ENCODE measurements at places on chromosomes 1 and 21.

DNA sequence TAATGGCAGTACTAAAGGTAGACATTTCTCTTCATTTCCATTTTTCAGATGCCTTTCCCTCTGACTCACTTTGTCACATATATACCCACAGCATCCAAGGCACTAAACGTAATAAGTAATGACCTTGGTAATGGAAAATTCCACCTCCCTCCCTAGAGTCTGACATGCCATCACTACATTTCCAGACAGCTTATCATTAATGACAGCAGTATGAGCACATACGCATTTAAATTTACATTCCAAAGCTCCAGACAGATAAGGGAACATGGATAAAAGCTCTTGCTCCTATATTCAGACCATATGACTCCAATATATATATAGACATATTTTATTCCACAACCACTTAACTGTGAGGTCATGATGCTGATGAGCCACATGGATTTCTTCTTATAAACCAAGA lies 191.7 kb upstream of the GORAB start:
- no peak for DNase-seq

DNA sequence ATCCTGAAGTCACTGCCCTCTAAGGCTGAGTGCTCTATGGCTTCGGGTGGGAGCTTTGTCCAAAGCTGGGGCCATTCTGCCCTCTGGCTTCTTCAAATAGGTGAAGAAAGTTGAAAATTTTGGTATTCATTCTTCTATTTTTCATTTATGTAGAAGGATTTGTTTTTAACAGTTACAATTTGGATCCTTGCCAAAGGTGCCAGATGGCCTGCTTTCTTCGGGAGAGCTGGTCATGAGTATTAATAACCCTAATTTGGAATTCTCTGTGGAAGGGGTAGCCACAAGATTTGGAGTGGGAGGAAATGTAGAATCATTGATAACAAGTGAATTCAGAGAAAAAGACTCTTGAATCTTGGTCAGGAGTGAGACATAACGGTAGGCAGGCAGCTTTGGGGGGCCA lies 370.4 kb upstream of the ST6GALNAC5 start:
- no peak for DNase-seq

- DNase-seq = no peak
Observed at GRCh38 chr21:23579573-23579972, 2027.7 kb downstream of the MRPL39 start.

DNA sequence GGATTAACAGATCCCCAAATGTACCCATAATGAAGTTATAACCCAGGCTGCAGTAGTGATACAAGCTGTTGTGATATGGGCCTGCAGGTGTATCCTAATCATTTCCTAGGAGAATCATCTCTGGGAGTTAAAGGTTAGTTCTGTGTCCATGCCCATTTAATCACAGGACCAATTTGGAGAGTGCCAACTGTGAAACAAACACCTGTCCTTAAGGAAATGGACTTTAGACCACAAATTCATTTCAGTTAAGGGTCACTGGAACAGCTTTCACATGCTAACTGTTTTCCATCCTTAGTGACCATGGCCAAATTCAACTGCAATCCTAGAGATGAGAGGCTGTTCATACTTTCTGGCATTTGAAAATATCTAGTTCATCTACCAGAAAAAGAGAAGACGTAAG lies 160.9 kb downstream of the GPATCH2 start:
- no peak for DNase-seq

GRCh38 chr21:41499920-41500319 lies 8.0 kb downstream of the TMPRSS2 start:
- DNase-seq = no peak

- DNase-seq = no peak
Observed at GRCh38 chr21:45071874-45072737, 2.3 kb upstream of the ADARB1 start.

DNA sequence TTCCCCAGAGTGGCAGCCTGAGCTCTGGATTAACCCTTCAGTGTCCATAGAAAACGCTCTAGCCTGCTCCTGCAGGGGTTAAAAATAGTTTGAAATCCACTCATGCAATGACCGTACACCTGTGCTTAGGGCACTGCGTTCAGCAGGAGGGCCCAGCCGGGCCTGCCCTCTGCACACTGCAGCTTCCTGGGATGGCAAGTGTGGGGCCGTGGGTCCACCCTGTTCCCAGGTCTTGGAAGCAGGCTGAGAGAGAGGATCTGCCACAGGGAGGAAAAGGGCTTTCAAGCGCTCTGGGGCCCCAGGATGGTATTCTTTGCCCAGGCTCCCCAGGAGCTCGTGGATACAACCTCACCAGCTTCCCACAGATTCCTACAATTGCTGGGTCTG lies 1.5 kb upstream of the S100B start:
- no peak for DNase-seq

GRCh38 chr1:76938304-76938703 lies 71.0 kb downstream of the ST6GALNAC5 start:
- DNase-seq = no peak

DNA sequence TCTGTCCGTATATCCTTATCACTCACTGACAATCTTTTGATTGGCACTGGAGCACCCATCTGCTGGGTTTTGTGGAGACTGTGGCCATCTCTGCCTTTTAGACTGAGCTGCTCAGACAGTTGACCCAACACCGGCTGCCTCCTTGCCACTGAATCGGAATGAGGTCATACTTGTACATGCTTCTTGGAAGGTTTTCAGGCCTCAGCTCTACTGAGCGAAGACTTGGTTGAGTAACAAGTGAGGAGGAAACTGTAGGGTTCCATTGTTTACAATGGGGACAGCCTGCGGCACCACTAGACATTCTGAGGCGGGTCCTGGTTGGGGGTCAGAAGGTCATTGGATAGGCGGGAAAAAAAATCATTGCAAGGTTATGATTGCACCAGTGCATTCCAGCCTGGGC lies 320.3 kb downstream of the KIF26B start:
- DNase-seq = no peak

- no peak for DNase-seq
Observed at GRCh38 chr1:51421964-51422363, 91.6 kb upstream of the TTC39A start.

DNA sequence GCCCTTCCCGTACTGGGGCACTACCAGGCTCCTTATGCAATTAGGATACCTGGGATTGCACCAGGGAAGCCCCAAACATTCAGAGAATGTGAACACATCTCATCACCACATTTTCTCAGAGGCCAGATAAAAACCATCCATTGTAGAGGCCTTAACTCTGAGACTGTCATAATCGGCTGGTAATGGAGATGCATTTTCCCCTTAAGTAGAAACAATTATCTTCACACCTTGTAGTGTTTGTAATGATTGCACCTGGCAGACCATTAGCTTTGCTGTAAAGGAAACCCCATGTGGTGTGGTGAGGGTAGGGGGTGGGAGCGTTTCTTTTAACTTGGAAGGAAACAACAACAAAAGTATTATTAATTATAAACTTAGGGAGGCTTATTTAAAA lies 90.0 kb upstream of the TLR5 start:
- DNase-seq = no peak

DNA sequence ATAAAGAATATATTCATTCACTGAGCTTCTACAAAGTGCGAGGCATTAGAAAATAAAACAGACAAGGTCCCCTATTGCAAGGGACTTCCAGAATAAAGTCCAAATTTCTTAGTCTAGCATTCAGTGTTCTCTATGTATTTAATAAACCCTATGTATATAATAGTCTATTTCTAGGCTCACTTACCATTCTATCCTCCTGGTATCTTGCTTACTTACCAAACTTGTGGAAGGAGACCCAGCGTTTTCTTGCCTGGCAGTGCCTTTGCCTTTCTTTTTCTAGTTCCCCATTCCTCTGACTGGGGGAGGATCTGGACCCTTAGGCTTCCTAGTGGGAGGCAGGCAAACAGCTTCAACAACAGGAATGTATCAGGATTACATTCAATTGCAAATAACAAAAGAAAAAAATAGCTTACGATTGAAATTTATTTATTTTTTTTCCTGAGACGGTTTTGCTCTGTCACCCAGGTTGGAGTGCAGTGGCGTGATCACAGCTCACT lies 690 bp upstream of the RNF19B start:
- DNase-seq = no peak

GRCh38 chr1:12038356-12039163 lies 19.3 kb downstream of the MIIP start:
- DNase-seq = no peak

- DNase-seq = no peak
Observed at GRCh38 chr1:235910357-235911299, 43.9 kb upstream of the LYST start.

GRCh38 chr1:206891412-206891811 lies 5.8 kb upstream of the IL24 start:
- no peak for DNase-seq

DNA sequence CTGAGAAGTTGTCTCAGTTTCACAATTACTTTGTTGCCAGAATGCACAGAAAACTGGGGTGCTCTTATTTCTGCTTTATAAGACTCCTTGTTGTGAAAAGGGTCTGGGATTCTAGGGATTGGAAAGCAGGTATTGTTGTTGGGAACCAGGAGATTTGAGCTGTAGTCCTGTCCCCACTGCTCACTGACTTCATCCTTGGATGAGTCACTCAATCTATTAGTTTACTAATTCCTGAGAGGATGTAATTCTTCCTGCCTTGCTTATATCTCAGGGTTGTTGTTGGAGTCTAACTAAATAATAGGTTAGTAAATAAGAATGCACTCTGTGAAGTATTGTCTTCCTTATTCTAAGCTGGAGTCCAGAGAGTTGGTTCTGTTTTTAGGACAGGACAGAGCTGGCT lies 172.5 kb upstream of the GALNT2 start:
- no peak for DNase-seq

DNA sequence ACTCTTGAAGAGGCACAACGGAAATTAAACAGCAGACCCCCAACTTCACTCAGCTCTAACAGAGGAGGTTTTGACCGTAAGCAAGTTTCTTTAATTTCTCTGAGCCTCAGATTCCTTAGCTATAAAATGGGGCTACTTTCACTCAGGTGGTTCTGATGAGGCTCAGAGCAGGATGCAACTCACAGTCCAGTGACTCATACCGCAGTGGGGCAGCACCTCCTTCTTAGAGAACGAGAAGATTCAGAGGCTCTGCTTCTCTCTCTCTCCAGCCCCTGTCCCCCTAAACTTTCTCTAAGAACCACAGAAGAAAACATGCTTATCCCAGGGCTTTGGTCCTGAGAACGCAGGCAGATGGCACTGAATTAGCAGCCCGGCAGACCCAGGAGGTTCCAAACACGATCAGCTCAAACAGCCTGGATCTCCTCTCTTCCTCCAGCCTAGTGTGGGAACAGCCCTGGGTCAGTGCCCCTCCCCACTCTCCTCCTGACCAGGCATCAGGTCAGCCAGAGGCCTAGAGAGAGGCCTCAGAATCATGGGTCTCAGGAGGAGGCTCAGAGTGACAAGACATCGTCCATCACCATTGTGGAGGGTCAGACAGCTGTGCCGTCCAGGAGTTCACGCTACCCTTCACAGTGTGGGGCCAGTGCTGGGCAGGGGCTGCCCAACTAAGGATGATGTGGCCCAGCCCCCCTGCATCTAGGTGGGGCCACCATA lies 433.0 kb downstream of the PTPRU start:
- DNase-seq = no peak

DNA sequence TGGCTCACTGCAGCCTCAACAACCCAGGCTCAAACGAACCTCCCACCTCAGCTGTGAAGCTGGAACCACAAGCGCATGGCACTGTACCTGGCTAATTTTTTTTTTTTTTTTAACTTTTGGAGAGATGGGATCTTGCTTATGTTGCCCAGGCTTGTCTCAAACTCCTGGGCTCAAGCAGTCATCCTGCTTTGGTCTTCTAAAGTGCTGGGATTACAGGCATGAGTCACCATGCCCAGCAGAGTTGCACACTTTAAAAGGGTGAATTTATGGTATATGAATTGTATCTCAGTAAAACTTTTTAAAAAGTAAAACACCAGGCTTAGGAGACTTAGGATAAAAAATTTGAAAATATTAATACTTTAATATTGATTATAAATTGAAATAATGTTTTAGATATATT lies 99.1 kb downstream of the CLEC20A start:
- no peak for DNase-seq

DNA sequence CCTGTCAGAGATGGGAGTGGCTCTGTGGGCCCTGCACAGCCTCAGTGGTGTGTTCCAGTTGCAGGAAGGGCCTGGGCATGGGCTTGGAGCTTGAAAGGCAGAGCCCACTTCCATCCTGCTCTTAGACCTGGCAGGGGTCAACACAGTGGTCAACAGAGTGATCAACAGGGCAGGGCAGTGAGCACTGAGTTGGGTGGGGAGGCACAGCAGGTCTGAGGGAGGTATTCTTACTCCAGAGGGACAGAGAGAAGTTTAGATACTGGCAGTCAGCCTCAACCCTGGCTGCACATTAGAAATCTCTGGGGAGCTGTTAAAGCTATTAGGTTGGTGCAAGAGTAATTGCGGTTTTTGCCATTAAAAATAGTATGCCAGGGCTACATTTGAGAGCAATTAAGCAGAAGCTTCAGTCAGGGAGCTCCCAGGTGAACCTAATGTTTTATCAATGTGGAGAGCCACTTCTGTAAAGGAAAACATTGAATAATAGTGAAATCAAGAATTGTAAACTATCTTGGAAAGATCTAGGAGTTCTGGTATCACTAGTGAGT lies 37.7 kb downstream of the SH3BGR start:
- no peak for DNase-seq

DNA sequence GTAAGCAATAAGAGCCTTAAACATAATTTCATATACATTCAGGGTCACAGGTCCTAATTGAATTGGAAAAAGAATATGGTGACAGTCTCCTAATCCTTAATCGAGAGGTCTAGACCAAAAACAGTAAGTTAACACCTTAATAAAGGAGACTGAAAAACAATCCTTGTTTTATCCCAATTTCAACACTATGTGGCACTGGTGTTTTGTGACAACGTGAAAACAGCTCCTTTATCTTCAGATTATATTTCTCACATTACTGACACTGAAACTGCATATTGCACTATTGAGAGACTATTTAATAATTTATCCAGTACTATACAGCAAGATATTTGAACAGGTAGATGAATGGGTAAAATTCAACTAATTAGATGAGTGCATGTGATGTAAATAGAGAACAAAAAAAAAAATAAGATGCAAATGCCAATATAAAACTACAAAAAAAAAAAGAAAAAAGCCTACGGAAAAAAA lies 34.1 kb downstream of the TP53BP2 start:
- no peak for DNase-seq

DNA sequence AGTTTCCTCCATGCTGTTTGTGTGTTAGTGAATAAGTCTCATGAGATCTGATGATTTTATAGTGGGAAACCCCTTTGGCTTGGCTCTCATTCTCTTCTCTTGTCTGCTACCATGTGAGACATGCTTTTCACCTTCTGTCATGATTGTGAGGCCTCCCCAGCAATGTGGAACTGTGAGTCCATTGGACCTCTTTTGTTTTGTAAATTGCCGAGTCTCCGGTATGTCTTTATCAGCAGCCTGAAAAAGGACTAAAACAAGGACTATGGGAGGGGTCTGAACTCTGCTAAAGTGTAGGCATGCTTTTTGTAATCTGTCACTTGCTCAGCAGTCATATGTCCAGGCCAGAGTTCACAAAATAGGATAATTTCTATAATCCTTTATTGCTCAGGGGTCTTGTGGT lies 164.0 kb upstream of the SNX7 start:
- no peak for DNase-seq

GRCh38 chr1:180253585-180254495 lies 23.8 kb downstream of the LHX4 start:
- no peak for DNase-seq

GRCh38 chr1:32208891-32209328 lies at the start of gene DCDC2B:
Gene DCDC2B, plus strand, starts transcription at chr1:32209089. Its CDS starts 5 bp downstream, at chr1:32209094.
- no peak for DNase-seq

Measured in stimulated activated CD8-positive, alpha-beta memory T cell treated with anti-CD3 and anti-CD28 coated beads, Interleukin-7, amount 100 ng/mL, for 1 hour (primary cell).